ENCODE measurements at places on chromosomes 5 and 9. TPM values are rescaled to one million over a fixed set of nuclear protein-coding genes. Genes with fewer than 3 reads are reported as not detected.

DNA sequence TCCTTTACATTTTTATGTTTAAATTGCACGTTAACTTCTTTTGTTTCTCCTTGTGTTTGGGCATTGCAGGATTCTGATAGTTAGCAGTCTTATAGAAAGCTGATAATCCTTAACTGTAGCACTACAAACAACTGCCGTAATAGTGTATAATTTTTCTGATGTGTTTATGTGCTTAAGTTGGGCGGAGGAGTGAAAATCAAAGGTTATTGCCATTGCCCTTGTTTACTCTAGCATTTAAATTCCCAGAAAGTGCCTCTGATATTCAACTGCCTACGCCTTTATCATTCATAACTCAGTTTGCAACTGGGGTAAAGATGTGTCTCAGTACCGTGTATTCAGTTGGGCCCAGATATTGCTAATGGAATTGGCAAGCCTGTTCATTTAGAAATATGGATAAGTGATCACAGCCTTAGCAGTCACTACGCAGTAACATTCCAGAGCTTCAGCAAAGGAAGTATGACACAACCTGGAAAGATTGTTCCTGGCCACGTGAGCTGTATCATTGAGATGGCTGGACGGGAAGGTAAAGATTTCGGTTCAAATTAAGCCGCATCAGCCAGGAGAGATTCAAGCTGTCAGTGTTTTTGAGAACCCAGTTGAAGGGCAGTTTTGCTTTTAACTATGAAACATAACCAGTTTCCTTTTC is 28.1 kb upstream of the LRRTM2 start:
- no peak for DNase-seq

DNA sequence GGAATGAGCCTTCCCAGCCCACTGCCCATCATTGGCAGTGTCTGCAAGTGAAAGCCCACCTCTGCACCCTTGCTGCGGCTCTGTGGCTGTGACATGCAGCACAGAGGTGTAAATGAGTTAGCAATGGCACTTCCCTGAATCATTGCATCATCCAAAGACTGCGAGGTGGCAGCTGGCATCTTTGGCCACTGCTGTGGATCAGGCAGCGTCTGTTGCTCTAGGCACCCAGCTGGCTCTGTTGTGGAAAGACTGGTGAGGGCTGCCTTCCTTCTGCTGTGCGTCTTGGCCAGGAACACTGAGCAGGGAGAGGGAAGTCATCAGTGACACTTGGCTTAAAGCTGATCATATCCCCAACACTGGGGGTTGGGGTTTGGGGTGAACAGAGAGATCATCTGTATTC is 64.5 kb downstream of the MFAP3 start:
- DNase-seq: no peak

DNA sequence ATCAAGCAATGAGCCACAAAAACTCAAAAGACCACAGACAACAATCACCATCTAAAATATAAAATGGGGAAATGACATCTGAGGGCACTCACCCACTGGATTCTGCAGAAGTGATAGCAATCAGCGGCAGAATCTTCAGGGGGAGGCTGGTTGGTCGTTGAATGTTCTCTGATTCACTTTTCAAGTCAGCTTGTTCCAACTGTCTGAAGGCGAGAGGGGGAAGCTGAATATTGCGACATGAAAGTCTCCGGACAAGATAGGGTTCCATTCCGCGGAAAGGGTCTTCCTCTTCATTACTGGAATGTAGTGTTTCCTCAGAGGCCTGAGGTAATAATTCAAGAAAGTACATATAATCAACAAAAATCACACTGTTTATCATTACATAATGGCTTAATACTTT is 94.9 kb upstream of the PDE4D start:
- no peak for DNase-seq

DNA sequence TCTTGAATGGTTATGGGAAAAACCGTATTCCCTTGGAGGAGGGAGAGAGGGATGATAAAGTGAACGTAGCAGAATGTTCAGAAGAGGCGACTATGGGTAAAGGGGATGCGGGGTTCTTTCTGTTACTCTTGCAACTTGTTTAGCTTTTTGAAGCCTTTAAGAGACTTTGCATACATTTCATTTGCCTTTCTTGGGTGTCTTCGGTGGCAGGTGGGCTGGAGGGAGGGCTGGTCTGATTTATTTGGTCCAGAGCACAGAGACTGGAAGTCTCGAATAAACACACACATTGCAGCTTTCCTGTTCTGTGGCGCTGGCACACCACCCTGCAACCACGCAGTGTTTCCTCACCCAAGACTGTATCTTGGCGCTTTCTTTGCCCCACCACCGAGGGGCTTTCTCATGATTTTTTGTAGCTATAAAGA is 23.2 kb downstream of the TTF1 start:
- DNase-seq: no peak

- no peak for DNase-seq
Observed at GRCh38 chr5:60404171-60404570, 295.8 kb downstream of the DEPDC1B start.

DNA sequence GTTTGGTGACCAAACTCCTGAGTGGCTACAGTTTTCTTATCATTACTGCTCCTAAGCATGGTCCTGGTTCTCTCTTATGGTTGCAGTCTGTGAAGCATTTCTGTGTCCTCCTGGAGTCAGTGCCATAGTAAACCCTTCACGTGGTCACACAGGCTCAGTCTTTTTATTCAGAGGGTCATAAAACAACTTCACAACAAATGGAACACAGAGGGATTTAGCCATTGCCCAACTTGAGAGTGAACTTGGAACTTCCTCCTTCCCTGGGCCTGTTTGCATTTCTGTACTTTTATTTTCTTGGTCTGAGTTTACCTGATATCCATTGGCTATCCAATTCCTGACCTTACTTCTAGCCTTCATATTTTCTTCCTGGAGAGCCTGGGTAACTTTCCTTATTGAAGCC is 144.9 kb downstream of the CCDC192 start:
- no peak for DNase-seq

Gene PCDHA6
- total RNA-seq: 0.69 TPM

All from esophagus muscularis mucosa (tissue), 4 donors.